ENCODE measurements at places on chromosomes 12 and 14.

DNA sequence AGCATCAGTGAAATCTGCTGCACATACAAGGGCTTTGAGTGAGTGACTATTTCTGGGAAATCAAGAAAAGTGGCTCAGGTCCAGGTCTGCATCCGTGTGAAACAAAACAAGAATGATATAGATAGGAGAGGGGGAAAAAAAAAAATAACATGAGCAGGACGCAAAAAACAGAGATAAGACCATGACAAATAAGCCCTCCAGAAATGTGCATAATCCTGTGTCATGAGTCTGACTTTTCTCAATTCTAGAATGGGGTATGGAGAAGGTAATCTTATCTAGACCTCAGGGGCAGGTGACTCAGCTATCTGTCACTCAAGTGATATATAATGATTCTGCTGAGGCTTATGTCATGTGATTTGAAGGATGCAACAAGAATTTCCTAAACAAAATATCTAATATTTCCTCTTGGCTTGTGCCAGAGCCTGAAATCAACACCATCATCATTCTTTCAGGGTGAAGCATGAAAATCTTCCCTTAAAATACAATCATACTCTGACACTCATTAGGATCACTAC, 250.0 kb downstream of the PHLDA1 start:
- no peak for DNase-seq

DNA sequence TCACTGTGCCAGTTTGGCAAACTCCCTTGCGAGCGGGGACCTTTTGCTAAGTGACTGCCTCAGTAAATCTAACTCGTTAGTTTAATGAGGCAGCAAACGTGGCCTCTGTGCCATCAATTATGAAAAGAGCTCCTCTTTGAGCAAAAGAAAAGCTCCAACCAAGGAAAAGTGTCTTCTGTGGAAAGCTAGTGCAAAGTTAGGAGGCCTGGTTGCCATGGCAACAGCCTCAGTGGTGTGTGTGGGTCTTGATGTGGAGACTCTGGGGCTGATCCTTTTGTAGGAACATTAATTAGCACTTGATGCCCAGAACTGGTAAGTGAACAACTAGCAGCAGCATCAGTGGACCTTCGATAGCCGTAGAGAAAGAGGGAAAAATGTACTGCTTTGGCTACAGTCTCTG, 145.7 kb downstream of the CHST11 start:
- no peak for DNase-seq

DNA sequence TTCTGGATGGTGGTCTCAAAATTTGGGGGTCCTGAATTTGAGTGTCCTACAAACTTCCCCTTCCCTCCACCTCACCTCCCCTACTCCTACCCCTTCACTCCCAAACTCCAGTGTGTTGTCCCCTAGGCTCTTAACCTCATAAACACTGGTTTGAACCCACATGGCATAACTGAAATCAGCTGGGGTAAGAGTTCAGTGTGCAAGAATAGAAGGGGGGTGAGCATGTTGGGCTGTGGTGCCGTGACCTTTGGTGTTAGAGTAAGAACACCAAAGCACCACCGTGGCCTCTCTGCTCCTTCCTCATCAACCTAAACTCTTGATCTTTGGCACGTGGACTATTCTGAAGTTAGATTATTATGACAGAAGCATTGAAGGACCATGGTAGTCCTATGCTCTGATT, 11.0 kb downstream of the PCBP2 start:
- no peak for DNase-seq

DNA sequence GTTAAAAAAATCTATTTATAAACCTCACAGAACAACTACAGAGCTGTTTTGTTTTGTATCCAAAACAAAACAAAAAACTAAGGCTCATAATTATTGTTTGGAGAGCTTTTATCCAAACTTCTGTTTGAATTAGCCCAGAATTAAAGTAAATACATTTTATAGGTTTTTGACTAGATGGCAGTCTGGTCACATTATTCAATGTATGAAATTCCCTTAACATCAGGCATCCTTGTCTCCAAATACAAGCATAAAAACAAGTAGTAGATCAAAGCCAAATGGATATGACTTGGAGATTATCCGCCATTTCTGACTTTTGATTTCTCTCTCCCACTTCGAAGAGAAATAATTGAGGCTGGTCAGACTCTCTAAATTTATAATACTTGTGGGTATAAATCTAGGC, 63.5 kb downstream of the SLC38A1 start:
- no peak for DNase-seq

GRCh38 chr12:94276725-94277124, 128.3 kb downstream of the PLXNC1 start:
- DNase-seq = no peak

- no peak for DNase-seq
These were observed 341.3 kb downstream of the SLC16A7 start for GRCh38 chr12:59937148-59937547.

- DNase-seq = no peak
These were observed 16.8 kb upstream of the RTRAF start for GRCh38 chr14:51972566-51972965.

- no peak for DNase-seq
These were observed 11.7 kb downstream of the ZCCHC8 start for GRCh38 chr12:122489038-122489437.

- DNase-seq = peak; percentile 29
These were observed 303.8 kb upstream of the RGS6 start for GRCh38 chr14:71628433-71628832.

DNA sequence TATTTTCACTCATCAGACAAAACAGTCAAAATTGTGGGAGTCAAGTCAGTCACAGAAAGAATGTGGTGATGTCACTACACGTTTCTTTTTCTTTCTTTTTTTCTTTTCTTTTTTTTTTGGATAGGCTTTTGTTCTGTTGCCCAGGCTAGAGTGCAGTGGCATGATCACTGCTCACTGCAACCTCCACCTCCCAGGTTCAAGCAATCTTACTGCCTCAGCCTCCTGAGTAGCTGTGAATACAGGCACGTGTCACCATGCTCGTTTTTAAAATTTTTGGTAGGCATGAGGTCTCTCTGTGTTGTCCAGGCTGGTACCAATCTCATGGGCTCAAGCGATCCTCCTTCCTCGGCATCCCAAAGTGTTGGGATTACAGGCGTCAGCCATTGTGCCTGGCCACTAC, 2.3 kb downstream of the CLECL1 start:
- no peak for DNase-seq

- DNase-seq = no peak
These were observed 197.3 kb upstream of the DDHD1 start for GRCh38 chr14:53350429-53350828.

- no peak for DNase-seq
These were observed 134.4 kb downstream of the CFAP54 start for GRCh38 chr12:96623656-96624217.

DNA sequence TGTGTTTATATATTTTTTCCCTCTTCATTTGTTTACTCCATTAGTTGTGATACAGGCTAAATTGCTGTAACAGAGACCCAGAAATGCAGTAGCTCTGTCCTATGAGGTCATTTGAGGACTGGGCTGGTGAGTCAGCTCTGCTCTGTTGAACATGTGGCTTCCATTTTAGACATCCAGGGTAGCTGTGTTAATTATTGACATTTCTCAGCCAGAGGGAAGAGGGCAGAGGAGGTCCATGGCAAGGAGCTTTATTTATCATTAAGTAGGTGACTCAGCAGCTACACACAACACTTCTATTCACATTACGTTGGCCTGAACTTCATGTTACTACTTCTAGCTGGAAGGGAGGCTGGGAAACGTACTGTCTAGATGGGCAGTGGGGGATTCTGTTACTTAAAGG, 85.4 kb downstream of the PTCSC3 start:
- peak; percentile 85 for DNase-seq

DNA sequence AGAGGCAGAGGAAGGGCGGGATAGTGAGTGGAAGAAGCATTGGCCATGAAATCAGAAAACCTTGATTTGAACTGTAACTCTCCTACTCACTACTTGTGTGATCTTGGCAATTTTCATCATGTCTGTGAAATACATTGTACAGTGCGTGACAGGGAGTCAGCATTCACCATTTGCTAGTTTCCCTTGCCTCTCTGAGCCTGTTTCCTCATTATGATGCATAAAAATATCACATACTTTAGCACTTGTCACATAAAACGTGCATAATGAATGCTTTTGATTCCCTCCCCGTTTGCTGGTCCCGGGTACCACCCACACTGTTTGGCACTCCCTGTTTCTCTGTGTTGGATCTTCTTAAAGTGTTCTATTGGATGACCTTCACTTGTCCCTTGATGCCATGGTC, 101.1 kb upstream of the FRMD6 start:
- no peak for DNase-seq

- no peak for DNase-seq
These were observed 87.9 kb downstream of the DAD1 start for GRCh38 chr14:22500954-22501726.

DNA sequence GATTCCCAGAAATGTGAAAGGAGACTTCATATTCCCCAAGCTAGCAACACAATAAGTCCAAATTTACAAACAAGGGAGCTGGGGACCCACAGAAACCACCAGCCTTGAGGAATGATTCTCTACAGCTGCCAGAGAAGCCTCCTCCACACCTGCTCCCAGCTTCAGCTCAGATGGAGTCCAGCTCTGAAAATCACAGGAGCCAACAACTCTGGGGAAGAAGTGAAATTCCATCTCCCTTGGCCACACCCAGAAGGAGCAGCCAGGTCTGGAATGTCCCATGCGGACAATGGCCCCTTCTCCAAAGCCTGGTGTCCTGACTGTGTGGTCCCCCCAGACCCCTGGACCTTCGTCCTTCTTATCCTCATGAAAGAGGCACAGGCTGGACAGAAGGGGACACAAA, 45.4 kb downstream of the SYNE3 start:
- DNase-seq = no peak

DNA sequence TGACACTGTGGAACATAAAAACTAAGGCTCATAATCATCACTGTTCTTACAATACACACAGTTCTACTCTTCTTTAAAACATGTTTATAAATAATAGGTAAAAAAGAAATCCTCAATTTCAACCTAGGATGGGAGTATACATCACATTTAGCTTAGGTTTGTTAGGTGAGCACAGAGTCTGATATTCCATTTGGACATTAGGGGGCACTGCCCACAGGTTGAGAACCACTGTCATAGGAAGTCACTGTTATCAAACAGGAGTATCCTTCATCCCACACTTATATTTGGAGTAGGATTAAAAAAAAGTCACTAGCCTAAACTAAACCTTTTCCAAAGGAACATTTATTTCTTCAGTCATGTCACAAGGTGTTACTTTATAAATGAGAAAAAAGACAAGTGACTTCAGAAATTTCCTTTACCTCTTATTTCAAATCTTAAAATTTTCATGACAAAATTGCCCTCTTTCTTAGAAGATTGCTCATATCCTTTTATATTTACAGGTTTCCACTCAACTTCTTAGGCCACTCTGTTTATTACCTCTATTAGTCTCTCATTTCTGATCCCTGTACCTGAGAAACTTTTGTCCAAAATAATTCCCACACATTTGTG, 240.6 kb downstream of the CPNE8 start:
- no peak for DNase-seq

DNA sequence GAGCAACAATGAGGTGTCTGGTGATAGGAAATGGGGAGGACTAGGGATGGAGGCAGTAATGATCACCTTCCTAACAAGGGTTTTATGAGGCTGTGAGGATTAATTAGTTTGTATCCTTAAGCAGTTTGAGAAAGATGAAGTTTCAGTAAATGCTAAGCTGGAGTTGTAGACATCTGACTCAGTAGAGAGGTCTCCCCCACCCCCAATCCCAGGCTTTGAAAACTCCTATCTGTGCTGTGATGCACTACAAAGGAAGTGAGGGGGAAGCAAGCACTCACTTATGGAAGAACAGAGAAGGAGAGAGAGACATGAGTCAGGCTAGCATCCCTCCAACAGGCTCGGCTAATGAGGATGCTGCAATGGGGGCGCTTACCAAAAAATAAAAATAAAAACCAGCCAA, 5.5 kb upstream of the BCL11B start:
- no peak for DNase-seq

Measured in kidney (tissue), 22 donors.